Fibroblast of skin of scalp (primary cell): ENCODE measurements at places on chromosomes 7 and 10.

DNA sequence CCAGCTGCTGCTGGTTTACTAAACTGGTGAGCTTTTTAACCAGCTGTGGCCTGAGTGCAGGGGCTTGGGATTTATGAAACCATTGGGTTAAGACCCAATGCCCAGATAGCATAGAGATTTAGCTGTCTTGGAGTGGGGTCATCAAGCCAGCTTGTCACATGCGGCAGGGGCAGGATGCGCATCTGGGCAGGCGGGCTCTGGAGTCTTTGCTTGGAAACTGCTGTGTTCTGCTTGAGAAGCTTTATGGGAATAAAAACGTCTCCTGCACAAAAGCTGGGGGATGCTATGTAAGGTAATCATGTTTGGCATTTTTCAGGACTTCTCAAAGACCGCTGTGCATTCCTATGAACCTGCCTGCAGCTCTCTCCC is 136.3 kb downstream of the MAPK8 start:
- DNase-seq, result no peak

DNA sequence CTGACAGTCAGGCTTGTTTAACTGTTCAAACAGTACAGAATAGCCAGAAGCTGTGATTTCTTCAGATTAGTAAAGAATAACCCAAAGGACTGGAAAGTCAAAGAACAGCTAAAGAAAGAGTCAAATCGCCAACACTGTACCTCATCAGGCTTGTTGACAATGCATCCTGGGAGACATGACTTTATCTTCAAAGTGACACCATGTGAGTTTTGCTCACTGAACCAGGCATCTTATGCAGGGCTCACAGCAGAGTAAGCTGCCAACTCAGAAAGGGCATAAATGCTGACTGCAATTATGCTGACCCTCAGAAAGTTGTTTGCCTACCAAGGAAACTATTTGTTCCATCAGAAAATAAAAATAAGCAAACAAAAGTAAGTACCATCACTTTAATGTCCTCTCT is 96.4 kb downstream of the MAGI2 start:
- DNase-seq, result no peak

DNA sequence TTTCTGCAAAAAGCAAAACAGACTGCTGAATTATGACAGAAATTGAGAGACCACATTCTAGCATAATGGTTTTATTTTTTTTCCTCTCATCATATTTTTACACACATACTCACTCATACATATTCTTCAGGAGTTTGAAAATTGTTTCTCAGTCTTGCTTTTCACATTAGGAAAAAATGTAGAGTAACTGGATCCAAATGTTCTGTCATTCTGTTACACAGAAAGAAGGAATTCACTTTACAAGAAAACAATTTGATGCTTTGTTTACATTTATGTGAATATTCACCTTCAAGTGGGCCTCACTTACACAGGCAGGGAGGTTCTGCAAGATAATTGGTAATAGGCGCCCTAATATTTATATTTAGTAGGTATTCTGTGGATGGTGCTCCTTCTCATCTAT is 82.0 kb downstream of the ARL4A start:
- peak; percentile 13 for DNase-seq

DNA sequence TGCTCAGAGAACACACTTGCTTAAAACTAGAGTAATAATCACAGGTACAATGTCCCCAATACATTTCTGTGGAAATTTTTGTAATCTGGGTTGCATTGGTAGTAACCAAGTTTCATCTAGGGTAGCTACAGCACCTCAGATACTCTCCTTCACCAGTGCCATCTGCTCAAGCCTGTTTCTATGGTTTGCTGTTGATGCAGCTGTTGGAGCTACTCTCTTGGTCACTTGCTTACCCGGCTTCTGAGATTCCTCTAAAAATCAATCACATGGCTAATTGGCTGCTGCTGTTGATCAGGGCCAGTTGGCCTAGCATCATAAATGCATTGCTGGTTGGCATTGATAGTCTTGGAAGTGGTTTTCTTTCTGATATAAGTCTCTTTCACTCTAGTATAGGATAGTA is 220.8 kb downstream of the BICC1 start:
- no peak for DNase-seq

- DNase-seq, result peak; percentile 67
These were observed 14.9 kb upstream of the CCDC3 start for GRCh38 chr10:13016426-13016825.

- no peak for DNase-seq
These were observed 110.5 kb downstream of the PAXIP1 start for GRCh38 chr7:154892459-154892858.

GRCh38 chr10:101655570-101655969 is 39.4 kb downstream of the FBXW4 start:
- DNase-seq, result no peak

GRCh38 chr7:69516238-69516820 is 81.9 kb upstream of the AUTS2 start:
- no peak for DNase-seq

DNA sequence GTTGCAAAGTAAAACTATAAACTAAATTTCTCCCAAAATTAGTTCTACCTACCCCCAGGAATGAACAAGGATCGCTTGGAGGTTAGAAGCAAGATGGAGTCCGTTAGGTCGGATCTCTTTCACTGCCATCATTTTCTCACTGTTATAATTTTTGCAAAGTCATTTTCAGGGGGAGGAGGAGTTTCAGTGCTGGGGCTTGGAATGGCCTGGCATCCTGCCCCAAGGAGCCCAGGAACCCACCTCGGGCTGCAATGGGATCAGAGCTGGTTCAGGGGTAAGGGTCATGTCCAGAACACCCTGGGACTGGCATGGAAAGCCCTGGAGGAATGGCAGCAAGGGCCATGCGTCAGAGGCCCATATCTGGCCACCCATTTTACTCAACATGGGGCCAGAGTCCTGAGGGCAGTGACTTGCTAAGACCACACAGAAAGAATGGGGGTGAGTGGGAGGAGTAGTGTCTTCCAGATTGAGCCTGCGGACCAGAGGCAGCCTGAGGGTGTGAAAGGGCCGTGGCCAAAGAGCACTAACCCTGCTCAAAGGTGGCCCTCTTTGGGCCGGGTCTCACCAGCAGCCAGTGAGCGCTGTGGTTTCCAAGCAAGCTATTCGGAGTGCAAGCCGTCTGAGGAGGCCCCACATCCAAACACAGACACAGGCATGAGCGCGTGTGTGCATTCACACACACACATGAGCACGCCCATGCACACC is 31.8 kb downstream of the GPRIN2 start:
- DNase-seq, result no peak

DNA sequence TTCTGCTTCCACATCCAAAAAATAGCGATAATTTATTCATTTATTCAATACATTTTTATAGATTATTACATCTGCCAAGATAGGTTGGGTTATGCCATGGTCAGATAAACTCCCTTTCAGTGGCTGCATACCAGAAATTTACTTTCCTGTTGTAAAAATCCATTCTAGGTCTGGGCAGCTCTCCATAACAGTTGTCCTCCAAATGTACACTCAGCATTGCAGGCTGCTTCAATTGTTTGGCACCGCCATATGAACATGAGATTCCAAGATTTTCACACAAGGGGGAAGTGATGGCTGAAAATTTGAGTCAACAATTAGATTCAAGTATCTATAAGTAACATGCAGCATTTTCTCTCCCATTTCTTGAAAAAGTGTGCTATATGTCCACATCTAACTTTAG is 568.7 kb downstream of the ETV1 start:
- no peak for DNase-seq

DNA sequence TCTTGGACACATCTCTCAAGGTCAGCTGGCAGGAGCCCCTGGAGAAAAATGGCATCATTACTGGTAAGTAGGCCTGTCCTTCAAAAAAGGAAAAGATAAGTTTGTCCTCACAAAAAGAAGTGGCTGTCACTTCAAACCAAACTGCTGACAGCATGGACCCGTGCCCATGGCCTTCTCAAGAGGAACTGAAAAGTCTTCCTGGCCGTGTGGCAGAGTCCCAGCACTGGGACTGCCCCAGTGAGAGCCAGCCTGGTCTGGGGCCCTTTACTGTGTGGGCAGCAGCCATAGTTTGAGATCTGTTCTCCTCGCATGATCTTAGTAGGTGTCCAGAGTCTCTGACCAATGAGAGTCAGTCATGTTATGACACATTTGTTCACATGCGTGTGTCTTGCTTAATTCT is 614.2 kb upstream of the FOXK1 start:
- no peak for DNase-seq

DNA sequence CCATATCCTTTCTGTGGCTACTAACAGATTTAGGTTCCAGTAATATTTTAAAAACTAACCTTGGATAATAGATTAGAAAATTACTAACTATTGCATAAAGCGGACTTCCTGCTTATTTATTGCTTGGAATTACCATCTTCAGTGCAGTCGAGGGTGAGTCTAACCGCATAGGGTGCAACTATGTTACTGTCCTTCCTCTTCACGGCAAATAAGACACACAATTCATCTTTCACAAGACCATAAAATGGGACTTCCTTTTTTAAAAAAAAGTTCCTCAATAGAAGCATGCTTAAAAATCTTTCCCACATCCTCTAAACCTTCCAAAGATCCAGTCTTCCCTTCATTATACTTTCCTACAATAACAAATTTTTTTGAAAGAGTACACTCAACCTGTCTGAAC is 2.1 kb downstream of the SLC25A40 start:
- no peak for DNase-seq

DNA sequence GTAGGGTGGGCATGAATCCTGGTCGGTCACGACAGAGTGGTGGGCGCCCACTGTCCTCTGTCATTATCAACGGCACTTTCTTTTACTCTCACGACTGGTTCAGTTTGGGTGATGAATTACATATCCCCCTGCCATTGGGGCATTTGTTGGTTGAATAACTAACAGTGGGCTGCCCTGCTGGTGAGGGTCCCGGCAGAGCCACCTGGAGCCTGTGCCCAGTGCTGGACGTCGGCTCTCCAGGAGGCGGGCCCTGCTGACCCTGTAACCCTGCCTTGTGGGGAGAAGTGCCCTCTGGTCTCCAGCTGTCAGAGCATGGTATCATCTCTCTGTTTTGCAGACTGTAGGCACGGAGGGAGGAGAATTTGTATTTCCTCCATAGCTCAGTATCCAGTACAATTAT is 199.1 kb downstream of the GLRX3 start:
- DNase-seq, result no peak

DNA sequence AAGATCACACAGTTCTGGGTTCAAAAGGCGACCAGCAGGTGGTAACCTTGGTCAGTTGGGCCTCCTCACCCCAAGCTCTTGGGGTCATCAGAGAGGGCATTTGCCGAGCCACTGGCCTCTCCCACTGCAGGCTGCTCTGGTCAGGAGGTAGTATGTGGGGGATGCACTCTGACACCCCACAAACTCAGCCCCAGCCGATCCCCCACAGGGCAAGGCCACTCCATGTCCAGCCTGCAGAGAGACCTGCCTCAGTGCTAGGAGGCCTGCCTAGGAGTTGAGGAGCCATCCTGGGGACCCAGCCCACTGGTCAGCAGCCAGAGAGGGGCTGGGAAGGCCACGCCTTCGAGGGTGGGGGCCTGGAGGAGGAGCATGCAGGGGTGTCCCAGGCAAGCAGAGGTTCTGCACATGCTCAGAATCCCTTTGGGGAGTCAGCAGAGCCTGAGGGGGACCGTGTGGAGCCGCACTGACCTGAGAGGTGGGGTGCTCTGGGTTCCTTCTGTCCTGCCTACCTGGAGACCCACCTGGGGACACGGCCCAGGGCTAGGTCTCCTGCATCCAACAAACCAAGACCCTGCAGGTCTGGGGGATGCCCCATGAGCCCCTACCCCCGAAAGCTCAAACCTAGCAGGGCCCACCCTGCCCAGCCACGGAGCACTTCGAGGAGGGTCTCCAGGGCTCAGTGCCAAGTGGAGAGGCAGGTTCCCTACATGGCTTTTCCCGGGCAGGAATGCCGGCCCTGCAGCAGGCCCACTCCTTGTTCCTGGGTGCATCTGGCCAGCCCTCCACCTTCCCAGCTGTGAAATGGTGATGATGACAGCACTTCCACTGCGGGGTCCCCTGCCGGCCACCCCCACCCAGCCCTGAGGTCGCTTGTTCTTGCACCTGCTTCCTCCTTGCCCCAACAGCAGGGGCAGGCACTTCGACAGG is 58.5 kb downstream of the RASGEF1A start:
- no peak for DNase-seq

DNA sequence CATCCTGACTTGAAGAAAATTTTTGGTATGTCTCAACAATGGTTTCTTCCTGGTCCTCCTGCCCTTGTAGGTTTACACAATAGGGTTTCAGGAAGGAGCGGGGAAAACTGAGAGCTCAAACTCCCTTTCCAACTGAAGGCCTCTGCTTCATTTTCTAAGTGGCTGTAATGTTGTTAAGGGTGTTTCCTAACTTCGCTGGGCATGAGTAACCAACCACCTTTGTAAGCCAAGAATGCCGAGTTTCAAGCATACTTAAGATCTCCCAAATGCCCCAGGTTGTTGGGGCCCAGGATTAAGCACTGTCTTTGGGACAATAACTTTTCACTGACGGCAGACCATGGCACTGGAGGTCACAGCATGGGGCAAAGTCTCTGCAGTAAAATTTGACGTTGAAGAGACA is 33.6 kb upstream of the DRGX start:
- no peak for DNase-seq

GRCh38 chr7:147859033-147859432 is 731.5 kb upstream of the C7orf33 start:
- no peak for DNase-seq

DNA sequence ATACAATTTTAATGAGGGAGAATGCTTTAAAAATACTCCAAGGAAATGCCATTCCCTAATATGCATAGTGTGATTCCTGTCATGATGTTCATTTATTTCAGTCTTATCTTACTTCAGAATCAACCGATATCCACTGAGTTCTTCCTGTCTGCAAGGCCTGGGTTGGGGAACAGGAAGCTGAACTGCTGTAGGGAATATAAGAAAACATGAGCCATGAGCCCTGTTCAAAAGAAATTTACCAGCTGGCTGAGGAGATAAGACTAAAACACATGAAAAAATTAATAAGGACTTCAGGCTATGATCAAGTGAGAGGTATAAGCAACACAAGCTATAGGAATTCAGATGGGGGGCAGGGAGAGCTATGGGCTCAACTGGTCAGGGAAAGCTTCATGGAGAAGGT is 184.7 kb downstream of the PLPP4 start:
- DNase-seq, result no peak

- DNase-seq, result peak; percentile 59
These were observed 52.4 kb upstream of the GTF2IRD1 start for GRCh38 chr7:74401137-74401859.

DNA sequence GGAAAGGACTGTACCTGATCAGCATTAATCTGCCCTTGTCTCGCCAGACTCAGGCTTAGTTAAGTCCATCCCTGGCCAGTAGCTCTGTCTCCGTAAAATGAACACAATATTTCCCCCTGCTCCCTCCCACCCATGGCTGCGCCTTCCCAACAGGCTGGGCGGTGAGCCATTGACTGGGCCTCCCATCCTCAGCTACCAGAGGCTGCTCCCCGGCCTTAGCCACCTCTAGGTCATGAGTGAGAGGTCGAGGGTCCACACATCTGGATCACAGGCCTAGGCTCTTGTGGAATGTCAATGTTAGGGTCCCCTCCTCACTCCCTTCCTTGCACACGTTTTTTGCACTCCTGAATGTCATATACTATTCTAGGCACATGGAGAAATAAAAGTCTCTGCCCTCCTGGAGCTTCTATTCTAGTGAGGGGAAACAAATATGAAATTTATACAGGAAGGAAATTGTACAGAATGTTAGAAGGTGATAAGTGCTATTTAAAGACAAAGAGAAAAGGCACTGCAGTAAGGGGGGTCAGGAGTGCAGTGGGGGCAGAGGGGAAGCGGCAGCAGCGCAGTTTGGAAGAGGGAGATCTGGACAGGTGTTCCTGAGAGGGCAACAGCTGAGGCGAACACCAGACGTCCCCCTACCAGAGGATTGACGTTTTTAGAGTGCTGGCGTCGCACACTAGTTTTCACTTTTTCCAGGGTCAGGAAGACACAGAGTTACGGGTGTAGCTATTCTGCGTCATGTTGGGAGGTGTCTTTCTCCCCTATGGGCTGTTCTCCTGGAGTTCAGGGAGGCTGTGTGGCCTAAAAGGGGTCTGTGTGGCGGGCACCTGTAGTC is 17.2 kb upstream of the EIF5AL1 start:
- no peak for DNase-seq
